CD4-positive, CD25-positive, alpha-beta regulatory T cell (primary cell): ENCODE measurements at places on chromosomes 7 and 10. TPM values are rescaled to one million over a fixed set of nuclear protein-coding genes. Genes with fewer than 3 reads are reported as not detected.

The ADCYAP1R1 gene
- not detected for total RNA-seq

The REPIN1 gene
- total RNA-seq: 40.3 TPM

The TCAF2 gene
- total RNA-seq: 41.3 TPM

The GGCT gene
- 10.9 TPM for total RNA-seq

The CCDC3 gene
- 0.15 TPM for total RNA-seq

The PILRB gene
- 88.0 TPM for total RNA-seq

The TSPAN12 gene
- total RNA-seq: not detected

The DNTT gene
- not detected for total RNA-seq

- no peaks in the 10 kb centered on the region for H3K36me3 ChIP-seq
- peaks cover 19% of the 10 kb centered on the region for H3K27me3 ChIP-seq
- peaks cover 5% of the 10 kb centered on the region for H3K4me1 ChIP-seq
- no peak for DNase-seq
Measured at GRCh38 chr7:77420986-77421672, 5.0 kb upstream of the GSAP start.

DNA sequence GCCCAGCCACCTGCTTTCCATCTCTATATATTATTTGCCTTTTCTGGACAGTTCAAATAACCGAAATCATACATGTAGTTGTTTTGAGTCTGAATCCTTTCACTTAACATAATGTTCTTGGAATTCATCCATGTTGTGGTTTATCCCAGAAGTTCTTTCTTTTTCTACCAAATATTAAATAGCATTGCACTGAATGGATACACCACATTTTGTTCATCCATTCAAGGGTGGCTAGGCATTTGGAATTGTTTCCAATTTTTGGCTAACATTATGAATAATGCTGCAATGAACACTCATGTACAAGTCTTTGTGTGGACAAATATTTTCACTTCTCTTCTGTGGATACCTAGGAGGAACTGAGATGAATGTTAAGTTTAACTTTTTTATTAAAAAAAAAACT lies 18.0 kb downstream of the DNAJC1 start:
- H3K27ac ChIP-seq: no peak overlapping the region
- H3K27me3 ChIP-seq: no peaks in the 10 kb centered on the region
- H3K36me3 ChIP-seq: no peaks in the 10 kb centered on the region
- no peak overlapping the region for H3K4me3 ChIP-seq
- no peak for DNase-seq
- no peaks in the 10 kb centered on the region for H3K4me1 ChIP-seq

DNA sequence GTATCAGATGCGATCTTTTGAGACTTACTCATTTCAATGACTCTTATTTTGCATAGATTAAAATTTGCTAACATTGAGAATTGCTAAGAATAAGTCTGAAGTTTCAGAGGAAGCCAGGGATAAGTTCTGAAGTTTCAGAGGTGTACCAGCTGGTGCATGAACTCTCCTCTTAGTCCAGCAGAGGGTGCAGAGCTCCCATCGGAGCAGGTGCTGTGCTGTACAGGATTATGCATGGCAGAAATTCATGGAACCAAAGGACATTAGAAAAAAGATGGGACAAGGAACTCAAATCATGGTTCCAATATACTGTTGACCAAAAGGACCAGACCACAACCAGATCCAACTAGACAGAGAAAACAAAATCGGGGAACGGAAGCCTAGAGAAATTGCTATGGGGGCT lies 41.9 kb downstream of the MGAM2 start:
- H3K36me3 ChIP-seq: no peaks in the 10 kb centered on the region
- no peak overlapping the region for H3K4me3 ChIP-seq
- DNase-seq: no peak
- H3K4me1 ChIP-seq: no peaks in the 10 kb centered on the region
- H3K27me3 ChIP-seq: no peaks in the 10 kb centered on the region

DNA sequence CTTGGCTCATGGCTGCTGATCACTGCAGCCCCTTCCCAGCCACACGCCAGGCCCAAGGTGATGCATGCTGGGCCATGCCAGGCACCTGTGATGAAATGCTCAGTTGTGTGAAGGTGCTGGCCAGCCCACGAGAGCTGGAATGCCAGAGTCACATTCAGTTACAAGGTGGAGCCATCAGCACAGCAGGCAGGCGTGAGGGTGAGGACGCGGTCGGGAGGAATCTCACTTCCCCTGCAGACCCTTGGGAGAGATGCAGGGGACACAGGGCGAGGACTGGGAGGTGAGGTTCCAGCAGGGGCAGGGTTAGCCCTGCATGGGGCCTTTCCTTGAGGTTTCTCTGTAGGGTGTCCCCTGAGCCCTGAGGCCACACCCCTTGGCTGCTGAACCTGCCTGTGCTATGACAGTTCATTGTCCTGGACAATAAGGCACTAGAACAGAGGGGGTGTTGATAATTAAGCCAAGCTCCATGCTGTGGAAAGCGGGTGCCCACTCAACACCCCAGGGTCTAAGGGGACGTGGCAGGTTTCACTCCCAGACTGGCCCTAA lies 82.4 kb downstream of the ADARB2 start:
- no peak for DNase-seq
- no peaks in the 10 kb centered on the region for H3K27me3 ChIP-seq
- H3K4me1 ChIP-seq: no peaks in the 10 kb centered on the region
- H3K27ac ChIP-seq: no peak overlapping the region
- no peak overlapping the region for H3K4me3 ChIP-seq
- no peaks in the 10 kb centered on the region for H3K36me3 ChIP-seq

DNA sequence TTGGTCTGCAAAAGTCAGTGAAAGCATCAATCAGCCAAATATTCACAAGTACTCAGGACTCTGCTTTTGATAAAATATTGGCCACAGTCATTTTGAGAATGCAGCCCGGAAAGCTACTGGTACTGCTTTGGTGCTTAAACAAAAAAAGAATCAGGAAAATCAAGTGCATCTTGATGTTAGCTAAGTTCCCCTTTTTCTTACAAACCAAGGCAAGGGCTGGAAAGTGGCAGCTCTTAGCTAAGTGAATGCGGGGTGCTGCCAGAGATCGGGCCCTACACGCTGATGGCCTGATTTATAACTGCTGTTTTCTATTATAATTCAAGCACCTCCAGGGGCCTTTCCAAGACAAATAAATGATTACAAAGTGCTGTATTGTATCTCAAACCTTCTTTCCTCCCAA lies 136.8 kb upstream of the MGMT start:
- no peaks in the 10 kb centered on the region for H3K27me3 ChIP-seq
- H3K36me3 ChIP-seq: no peaks in the 10 kb centered on the region
- no peak overlapping the region for H3K27ac ChIP-seq
- peaks cover 3% of the 10 kb centered on the region for H3K4me1 ChIP-seq
- no peak for DNase-seq

- H3K4me3 ChIP-seq: peak overlapping the region; percentile 92
- peaks cover 20% of the 10 kb centered on the region for H3K4me1 ChIP-seq
- no peaks in the 10 kb centered on the region for H3K27me3 ChIP-seq
- peaks cover 14% of the 10 kb centered on the region for H3K36me3 ChIP-seq
Measured at GRCh38 chr7:97971120-97971989, 18.6 kb downstream of the OCM2 start.

DNA sequence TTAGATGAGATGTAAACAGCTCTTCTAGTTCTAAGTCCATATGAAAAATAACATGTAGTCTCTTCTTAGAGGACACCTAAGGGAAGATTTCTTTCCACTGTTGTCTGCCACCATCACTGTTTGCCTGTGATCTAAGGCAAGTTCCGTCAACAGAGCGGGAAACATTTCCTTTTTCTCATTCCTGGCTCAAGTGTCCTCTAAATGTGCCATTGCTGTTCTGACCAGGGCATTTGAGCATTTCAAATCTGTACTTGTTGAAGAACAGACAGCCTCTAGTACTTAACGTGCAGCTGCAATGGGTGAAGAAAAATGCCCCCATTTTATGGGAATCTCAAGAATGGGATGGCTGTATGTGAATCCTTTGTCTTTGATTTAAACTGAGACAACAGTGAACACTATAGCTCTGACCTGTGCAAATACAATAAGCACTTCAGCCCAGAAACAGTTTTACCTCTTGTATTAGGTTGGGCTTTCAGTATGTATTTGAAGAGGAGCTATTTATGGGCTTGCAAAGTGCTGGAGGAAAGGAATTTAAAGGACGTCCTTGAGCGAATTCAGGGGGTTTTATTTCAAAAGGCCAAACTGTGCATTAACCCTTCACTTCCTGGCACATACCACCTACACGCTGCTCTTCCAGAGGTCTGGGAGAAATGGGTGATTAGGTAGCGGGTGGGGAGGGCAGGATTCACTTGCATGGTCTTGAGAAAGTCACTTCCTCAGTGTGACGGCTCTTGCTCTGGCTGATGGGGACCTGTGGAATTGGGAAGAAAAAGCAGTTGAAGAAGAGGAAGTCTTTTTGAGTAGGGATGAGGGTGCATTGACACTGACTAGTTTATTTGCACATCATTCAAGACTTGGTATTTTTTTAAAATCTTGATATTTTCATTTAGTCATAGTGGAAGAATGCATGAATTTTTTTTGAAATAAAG lies 66.1 kb downstream of the THNSL1 start:
- H3K27ac ChIP-seq: no peak overlapping the region
- H3K27me3 ChIP-seq: no peaks in the 10 kb centered on the region
- H3K4me3 ChIP-seq: no peak overlapping the region
- H3K4me1 ChIP-seq: no peaks in the 10 kb centered on the region
- no peak for DNase-seq

DNA sequence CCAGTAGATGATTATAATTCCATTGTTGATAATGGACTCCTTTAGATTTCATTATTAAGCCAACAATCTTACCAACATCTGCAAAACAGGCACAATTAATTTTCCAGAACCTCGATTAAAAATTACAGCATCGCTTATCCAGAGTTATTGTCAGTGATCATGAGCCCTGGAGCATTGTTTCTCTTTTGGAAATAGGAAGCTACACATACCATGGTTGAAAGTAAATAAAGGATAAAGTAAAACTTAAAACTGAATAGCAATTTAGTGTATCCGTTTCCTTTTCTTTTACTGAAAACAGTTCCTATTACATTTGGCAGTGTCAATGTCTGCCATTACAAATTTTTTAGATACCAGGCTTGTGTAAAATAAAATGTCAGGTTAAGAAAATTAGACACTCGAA lies 9.9 kb upstream of the HOXA2 start:
- no peak for DNase-seq
- H3K27ac ChIP-seq: no peak overlapping the region
- no peak overlapping the region for H3K4me3 ChIP-seq
- H3K36me3 ChIP-seq: no peaks in the 10 kb centered on the region

DNA sequence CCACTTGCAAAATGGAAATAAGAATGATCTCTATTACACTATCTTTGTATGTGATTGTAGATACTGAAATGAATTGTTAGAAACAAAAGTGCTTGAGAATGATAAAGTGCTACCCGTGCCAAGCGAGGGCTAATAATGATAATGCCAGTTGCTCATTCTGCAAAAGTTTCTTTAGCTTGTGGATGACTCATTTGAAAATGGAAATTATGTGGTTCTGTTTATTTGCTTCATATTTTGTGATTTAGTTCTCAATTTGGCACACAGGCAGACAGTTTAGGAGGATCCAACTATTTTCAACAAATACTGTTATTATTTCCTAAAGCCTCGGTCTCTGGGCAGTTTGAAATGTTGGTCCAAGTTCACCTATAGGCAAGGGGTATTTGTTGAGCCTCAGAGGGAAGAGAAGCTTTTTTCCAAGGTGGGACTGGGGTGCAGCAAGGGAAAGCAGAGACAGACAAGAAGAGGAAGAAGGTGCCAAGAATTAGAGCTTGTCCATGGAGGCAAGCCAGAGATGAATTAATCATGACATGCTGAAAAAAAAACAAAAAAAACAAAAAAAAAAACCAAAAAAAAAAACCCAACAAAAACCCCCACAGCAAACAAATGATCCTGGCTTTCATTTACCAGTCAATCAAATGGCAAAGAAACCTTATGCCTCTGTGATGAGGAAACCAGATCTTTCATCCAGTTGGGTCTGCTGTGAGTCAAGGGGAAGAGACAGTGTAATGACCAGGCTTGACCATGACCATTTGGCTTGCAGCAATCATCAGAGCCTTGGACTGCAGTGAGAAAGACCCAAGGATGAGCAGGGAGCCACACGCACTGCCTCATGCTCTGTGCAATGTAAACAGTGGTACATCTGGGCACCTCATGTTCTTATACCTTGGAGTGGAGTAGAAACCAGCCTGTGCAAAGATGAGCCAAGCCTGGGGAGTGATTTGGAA lies 285.0 kb upstream of the HABP2 start:
- DNase-seq: no peak
- no peaks in the 10 kb centered on the region for H3K36me3 ChIP-seq
- H3K4me1 ChIP-seq: no peaks in the 10 kb centered on the region

- DNase-seq: no peak
- H3K4me3 ChIP-seq: no peak overlapping the region
- H3K27me3 ChIP-seq: peaks cover 16% of the 10 kb centered on the region
Measured at GRCh38 chr10:80133206-80133605, 676 bp downstream of the PLAC9 start.

GRCh38 chr7:114922026-114922651 lies at the start of gene MDFIC:
Gene MDFIC (plus strand): TSS chr7:114922094. CDS start chr7:114923034, 940 bp downstream.
- H3K27me3 ChIP-seq: no peaks in the 10 kb centered on the region
- peak within 1 kb of the TSS; percentile 90 for H3K27ac ChIP-seq
- peak; percentile 48 for DNase-seq
- H3K36me3 ChIP-seq: no peaks in the 10 kb centered on the region
- peaks cover 40% of the 10 kb centered on the region for H3K4me1 ChIP-seq

- no peaks in the 10 kb centered on the region for H3K36me3 ChIP-seq
- H3K27ac ChIP-seq: no peak overlapping the region
- DNase-seq: no peak
- no peaks in the 10 kb centered on the region for H3K27me3 ChIP-seq
Measured at GRCh38 chr7:98303176-98303865, 21.8 kb downstream of the BRI3 start.

GRCh38 chr7:129376076-129376777 lies 58.0 kb upstream of the STRIP2 start:
- DNase-seq: peak; percentile 82
- no peaks in the 10 kb centered on the region for H3K27me3 ChIP-seq
- no peaks in the 10 kb centered on the region for H3K36me3 ChIP-seq
- no peak overlapping the region for H3K27ac ChIP-seq
- peaks cover 13% of the 10 kb centered on the region for H3K4me1 ChIP-seq

GRCh38 chr10:687583-688311 lies 1.7 kb downstream of the DIP2C start:
- no peaks in the 10 kb centered on the region for H3K27me3 ChIP-seq
- no peaks in the 10 kb centered on the region for H3K36me3 ChIP-seq
- peaks cover 4% of the 10 kb centered on the region for H3K4me1 ChIP-seq
- H3K4me3 ChIP-seq: no peak overlapping the region
- no peak overlapping the region for H3K27ac ChIP-seq
- DNase-seq: no peak

- no peak overlapping the region for H3K4me3 ChIP-seq
- peak; percentile 65 for DNase-seq
- no peaks in the 10 kb centered on the region for H3K27me3 ChIP-seq
- H3K27ac ChIP-seq: no peak overlapping the region
Measured at GRCh38 chr7:1086588-1087464, 1.1 kb upstream of the GPER1 start.

GRCh38 chr10:111996103-111996502 lies 187.5 kb downstream of the GPAM start:
- no peak for DNase-seq
- no peak overlapping the region for H3K27ac ChIP-seq
- no peaks in the 10 kb centered on the region for H3K27me3 ChIP-seq
- H3K36me3 ChIP-seq: no peaks in the 10 kb centered on the region
